ENCODE measurements at places on chromosomes 12 and 14.

GRCh38 chr12:74963304-74963703 lies 246.3 kb downstream of the KCNC2 start:
- no peak for DNase-seq

- no peak for DNase-seq
Observed at GRCh38 chr14:85519661-85520305, 10.2 kb upstream of the FLRT2 start.

DNA sequence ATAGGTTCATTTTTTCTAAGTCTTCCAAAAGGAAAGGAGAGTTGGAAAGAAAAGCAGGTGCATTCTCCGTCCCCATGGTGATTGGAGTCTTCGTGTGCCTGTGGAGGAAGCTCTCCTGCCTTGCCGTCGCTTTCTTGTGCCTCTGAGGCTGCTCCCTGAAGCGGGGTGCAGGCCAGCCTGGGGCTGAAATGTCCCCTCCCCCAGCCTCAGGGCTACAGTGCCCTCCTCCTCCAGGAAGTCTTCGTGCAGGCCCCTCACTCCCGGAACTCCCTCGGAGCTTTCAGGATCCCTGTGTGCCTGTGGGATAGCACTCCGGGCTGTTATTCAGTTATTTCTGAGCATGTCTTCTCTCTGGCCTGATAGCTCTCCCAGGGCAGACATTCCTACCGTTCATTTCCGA lies 569.2 kb downstream of the VRK1 start:
- no peak for DNase-seq

GRCh38 chr12:62919838-62920237 lies 15.1 kb downstream of the PPM1H start:
- no peak for DNase-seq

- no peak for DNase-seq
Observed at GRCh38 chr12:17028348-17028747, 422.4 kb upstream of the LMO3 start.

DNA sequence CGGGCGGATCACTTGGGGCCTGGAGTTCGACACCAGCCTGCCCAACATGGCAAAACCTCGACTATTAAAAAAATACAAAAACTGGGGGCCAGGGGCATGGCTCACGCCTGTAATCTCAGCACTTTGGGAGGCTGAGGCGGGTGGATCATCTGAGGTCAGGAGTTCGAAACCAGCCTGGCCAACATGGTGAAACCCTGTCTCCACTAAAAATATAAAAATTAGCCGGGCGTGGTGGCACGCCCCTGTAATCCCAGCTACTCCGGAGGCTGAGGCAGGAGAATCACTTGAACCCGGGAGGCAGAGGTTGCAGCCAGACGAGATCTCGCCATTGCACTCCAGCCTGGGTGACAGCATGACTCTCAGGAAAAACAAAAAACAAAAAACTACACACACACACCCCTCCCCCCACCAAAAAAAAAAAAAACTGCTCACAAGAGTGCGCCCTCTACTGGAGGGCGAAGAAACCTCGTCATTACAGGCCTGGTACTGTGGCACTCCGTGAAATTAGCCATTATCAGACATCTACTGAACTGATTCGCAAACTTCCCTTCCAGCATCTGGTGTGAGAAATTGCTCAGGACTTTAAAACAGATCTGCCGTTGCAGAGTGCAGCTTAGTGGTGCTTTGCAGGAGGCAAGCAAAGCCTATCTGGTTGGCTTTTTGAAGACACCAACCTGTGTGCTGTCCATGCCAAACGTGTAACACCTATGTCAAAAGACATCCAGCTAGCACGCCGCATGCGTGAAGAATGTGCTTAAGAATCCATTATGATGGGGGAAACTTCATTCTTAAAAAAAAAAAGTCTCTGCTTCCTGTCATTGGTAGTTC lies 7.7 kb downstream of the PPP1R3E start:
- DNase-seq, result peak; percentile 69

DNA sequence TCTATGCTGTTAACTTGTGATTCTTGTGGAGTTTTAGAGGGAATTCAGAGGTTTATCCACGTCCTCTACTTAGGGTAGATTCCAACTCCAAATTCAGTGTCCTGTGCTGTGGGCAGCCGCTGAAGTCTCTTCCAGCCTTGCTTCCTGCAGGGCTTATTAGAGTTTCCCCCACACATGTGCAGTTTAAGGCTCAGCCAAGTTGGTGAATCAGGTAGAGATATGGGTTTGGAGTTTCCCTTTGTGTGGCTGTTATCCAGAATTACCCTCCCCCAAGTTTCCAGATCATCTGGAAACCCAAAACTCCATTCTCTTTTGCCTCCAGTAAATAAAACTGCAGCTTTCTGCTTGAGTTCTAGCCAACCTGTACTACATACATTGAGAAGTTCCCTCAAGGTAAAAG lies 853.7 kb downstream of the GALC start:
- DNase-seq, result no peak

DNA sequence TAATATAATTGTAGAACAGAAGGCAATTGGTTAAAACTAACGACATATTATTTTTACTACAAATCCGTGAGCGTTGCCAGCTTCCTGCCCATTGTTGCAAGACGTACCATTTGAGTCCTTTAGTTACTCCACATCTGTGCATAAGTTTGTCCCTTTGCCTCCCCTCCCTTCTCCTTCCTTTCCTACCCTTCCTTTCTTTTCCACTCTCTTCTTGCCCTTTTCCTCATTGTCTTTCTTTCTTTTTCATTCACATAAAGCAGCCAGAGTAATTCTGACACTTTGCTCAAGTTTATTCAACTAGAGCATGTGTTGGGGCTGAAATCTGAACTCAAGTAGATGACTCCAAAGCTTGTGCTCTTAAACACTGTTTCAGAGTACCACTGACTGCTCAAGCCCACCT lies 239.1 kb downstream of the FOXG1 start:
- DNase-seq, result no peak

Data from memory B cell (primary cell).